ENCODE measurements at places on chromosomes 1 and 21.

DNA sequence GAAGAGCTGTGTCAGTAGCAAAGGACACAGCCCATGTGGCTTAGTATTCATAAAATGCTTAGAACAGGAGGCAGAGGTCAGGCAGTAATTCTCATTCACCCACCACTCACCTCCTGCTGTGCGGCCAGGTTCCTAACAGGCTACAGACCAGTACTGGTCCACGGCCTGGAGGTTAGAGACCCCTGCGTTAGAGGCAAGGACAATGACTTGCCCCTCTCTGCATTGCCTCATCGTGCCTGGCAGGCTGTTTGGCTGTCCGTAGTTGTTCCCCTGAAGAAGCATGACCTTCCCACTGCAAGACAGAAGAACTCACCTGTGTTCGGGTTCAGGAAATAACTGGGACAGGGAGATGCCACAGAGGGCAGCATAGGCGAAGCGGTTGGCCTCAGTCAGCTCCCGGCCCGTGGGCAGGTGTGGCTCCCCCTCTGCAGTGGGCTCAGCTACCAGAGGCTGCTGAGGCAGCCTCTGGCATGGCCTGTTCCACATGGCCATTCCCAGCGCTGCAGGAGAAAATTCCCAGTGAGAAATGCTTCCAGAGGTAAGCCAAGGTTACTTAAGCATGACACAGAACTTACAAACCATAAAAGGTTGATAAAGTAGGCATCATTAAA, 19.3 kb downstream of the TMCO4 start:
- DNase-seq, result no peak

DNA sequence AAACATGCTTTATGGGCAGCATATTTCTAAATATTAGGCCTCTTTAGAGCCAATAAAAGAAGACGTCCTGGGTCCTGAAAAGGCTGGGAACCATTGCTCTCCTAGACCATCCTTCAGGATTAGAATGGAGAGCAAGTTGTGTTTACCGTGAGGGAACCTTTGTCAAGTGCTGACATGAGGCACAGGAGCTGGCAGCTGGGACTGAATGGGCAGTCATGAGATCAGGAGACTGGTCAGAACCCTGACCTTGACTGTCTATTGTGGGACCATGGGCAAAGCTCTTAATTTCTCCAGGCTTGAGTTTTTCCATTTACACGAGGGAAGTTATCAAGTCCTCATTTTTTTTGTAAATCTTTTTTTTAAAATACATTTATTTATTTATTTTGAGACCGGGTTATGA, 5.2 kb downstream of the PFKFB2 start:
- no peak for DNase-seq

GRCh38 chr1:202193614-202194327, at the start of gene LGR6:
Gene LGR6 (plus strand): TSS chr1:202193799. CDS start chr1:202193990, 191 bp downstream.
- DNase-seq, result no peak

DNA sequence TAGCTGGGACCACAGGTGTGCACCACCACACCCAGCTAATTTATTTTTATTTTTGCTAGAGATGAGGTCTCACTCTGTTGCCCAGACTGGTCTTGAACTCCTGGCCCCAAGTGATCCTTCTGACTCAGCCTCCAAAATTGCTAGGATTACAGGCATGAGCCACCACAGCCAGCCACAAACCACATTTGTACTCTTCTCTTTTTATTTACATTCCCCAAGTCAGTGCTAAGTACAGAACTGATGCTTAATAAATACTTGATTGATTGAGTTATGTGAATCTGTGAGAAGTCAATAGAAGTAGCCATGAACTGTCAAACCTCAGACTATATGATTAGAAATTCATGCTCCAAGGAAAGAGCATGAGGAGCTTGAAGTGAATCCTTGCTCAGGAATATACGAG, 48.5 kb upstream of the S1PR1 start:
- no peak for DNase-seq

DNA sequence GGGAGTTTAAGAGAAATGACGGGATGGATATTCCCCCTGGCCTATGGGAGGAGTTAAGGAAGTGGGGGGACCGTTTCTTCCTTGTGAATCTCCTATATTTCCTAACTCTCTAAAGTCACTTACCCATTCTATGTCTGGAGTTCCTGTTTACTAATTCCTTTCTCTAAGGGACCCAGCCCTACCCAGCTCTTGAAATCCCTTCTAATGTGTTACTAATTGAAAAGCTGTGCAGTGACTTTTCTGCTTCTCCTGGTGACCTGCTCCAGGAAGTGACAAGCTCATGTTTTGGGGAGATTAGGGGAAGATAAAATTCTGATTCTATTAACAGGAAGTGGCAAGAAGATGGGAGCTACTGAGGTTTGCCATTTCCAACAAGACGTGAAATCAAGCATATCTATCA, 4.0 kb upstream of the SAMSN1 start:
- DNase-seq, result no peak

DNA sequence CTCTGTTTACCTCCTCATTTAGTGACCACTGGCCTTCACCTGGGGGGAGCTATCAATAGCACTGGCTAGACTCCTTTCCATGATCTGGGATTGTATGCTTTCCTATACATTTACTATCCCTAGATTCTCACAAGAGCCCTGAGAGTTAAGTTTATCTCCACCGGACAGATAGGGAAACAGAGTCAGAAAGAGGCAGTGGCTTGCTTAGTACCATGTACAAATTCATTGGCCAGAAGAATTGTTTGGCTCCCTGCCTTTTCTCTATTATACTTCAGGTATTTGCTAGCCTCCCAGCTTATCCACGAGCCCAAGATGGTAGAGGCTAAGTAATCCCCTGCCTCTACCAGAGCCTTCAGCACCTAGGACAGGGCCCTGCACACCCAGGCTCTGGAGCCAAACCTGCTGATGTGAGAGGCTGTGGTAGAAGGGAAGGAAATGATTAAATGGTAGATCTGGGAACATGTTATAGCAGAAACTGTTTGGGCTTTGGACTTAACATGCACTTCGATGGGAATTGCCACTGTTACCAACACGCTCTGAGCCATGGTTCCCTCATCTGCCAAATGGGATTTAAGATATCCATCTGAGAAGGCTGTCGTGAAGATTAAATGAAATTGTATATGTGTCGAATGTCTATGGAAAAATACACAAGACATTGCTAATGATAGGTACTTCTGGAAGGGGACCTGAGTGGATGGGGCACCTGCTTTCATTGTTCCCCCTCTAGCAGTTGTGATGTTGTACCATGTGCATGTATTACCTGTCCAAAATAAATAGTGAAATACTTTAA, 3.1 kb upstream of the BLACAT1 start:
- peak; percentile 32 for DNase-seq

DNA sequence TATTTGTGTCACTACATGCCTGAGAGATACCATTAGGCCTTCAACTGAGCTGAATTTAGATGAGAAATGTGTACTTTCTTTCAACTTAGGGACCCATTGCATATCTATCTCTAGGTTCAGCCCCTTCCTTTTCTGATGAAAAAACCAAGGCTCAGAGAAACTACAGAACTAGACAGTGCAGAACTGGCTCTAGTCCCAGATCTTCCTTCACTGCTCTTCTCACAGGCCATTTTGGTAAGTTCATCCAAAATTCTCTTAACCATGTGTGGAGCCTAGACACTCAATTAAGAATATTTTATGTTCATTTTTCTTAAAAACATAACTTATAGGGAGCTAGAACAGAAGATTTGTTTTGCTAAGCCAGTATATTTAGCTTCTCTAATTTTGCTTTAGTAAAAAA, 128.9 kb downstream of the ASTN1 start:
- DNase-seq, result no peak

GRCh38 chr1:6459850-6460265, 6.1 kb downstream of the TNFRSF25 start:
- DNase-seq, result peak; percentile 59

DNA sequence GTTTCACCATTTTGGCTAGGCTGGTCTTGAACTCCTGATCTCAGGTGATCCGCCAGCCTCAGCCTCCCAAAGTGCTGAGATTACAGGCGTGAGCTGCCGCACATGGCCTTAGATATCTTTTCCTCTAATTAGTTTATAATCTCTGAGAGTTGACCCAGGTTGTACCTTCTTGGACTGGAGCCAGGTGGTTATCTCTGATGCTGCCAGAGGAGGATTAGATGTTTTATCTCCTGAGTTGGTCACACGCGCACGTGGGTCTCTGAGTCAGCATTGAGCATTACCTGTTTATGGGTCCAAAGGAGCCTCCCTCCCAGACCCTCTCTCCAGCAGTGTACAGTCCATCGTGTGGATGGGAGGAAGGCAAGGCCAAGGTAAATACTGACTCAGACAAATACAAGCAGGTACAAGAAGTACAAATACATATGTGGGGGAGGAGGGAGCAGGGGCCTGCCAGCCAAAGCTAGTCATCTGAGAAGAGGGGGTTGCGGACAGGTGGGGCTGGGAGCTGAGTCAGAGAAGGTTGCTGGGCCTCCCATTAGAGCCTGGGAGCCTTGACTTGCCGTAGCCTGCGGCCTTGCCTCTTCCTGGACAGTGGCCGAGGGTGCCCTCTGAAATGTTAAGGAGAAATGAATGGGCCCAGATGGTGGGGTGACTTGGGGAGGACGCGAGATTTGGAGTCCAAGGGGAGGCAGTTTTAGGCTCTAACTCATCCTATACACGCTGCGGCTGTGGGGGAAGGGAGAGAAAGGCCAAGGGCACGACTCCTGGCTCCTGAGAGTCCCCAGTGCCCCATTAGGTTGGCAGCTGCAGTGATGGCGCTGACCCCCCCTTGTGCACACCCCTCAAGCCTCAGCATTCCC, 13.1 kb downstream of the IL6R start:
- no peak for DNase-seq

- no peak for DNase-seq
Measured at GRCh38 chr1:167899253-167899681, 14.7 kb downstream of the ADCY10 start.

- DNase-seq, result no peak
Measured at GRCh38 chr1:66606362-66607065, 72.6 kb downstream of the SGIP1 start.

DNA sequence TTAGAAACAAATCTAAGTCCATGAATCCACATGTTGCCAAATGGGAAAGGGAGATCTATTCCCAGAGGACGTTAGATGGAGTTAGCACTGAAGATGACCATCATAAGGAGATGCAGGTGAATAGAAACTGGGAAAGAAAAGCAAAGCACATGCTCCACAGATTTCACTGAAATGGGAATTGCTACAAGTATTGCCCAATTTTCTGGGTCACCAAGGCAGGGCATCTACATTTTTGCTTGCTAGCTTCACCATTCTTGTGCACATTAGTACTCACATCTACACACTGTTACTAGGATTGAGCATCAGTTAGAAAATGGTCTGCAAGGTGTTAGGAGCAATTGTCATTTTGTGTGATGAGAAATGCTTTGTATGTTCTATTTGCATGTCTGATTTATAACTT, 99.1 kb downstream of the JAK1 start:
- DNase-seq, result no peak

Data from activated CD4-positive, alpha-beta T cell treated with anti-CD3 and anti-CD28 coated beads, Interleukin-2, amount 50 U/mL, for 48 hours (primary cell).